ENCODE measurements at places on chromosomes 1 and 21.
A peak's percentile ranks its signal among the peaks of the same experiment; 100 is the strongest.

- no peak for DNase-seq
Measured at GRCh38 chr1:26951821-26952497, 8.3 kb downstream of the KDF1 start.

- peak; percentile 24 for DNase-seq
Measured at GRCh38 chr1:165928075-165928731, 100.8 kb downstream of the UCK2 start.

GRCh38 chr1:26320896-26321295, 3.1 kb downstream of the CD52 start:
- no peak for DNase-seq

- no peak for DNase-seq
Measured at GRCh38 chr21:37453350-37453749, 86.8 kb downstream of the DYRK1A start.

GRCh38 chr1:1561801-1562470, 12.7 kb downstream of the SSU72 start:
- DNase-seq: no peak

DNA sequence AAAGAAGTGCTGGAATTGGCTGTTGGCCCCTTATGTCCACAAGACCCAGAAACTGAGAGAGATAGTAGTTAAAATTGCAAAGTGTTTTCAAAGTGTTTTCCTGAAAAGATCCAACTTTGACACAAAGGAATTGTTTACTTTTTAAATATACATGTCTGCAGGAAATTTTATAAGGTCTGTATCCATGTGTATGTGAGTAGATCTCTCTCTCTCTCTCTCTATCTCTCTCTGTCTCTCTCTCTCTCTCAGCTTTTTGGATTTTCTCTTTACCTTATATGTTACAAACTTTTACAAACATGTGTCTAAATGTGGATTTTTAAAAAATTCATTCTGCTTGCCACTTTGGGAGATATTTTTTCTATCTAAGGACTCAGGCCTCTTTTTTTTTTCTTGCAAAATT, 358.6 kb downstream of the SIPA1L2 start:
- no peak for DNase-seq

- no peak for DNase-seq
Measured at GRCh38 chr1:37234941-37235418, 200.7 kb upstream of the GRIK3 start.

DNA sequence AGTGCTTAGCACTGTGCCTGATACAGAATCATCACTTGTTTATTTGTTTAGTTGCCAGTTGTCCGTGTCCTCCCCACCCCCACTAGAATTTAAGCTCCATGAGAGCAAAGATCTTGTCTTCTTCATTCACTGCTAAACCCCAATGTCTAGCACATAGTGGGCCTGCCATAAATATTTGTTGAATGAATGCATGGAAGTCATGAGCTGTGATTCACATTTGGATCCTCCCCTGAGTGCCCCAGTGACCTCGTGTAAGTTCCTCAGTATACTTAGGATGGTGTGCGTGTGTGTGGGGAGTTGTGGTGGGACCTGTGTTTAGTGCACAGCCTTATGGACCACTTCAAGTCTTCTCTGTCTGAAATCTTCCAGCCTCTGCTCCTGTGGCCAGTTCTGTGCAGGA, 23.1 kb downstream of the IER5 start:
- no peak for DNase-seq

GRCh38 chr21:38264571-38264970, 7.8 kb downstream of the KCNJ15 start:
- DNase-seq: no peak

DNA sequence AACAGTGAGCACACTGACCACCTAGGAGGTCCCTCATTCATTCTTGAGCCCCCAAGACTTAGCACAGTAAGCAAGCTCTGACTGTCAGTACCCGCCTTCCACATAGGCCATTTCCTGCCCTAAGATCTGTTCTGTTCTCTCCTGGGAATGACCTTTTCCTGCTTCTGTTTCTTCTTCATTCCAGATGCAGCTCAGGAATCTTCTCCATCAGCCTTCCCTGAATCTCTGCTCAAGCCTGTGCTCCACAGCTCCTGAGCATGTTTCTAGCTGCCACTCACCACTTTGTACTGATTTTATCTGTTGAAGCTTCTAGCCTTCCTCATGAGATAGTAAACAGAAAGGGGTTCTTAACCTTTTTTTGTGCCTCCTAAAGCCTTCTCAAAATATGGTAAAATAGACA, 56.6 kb downstream of the ZNF281 start:
- no peak for DNase-seq

Measured in NCI-H2171 (cell line).